ENCODE measurements at places on chromosomes 2 and 18.

DNA sequence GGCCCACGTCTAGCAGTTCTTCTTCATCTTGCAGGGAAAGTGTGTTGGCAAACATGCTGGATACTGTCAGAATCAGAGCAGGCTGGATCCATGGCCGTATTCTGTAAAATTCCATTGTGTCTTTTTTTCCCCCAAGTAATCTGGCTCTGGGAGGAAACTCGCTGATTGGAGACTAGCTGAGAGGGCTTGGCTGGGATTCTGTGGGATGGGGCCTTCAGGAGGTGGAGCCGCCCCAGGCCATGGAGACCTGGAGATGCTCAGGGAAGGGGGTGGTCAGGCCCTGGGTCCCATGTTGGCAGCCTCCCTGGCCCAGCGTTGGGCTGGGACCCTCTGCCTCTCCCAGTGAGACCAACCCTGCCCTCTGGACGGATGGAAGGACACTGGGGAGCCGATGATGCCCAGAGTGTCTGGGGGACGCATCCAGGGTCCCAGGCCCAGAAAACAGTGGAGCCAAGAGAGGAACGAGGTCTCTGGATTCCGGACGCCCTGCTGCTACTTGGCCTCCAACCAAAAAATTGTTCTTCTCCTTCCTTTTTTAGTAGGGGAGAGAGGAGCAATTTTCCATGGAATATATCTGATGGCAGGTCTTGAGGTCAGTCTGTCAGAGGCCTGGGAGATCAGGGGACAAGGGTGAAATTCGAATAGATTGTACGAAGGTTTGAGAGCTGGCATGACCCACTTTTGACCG, 114.5 kb downstream of the AGAP1 start:
- no peak for DNase-seq

GRCh38 chr18:26464128-26465011, 84.0 kb downstream of the KCTD1 start:
- DNase-seq = no peak

- no peak for DNase-seq
Measured at GRCh38 chr2:44933434-44933951, 8.0 kb upstream of the SIX3 start.

GRCh38 chr2:73283545-73284295, 558 bp downstream of the FBXO41 start:
- no peak for DNase-seq

All from AG09309 (cell line).